Kidney glomerular epithelial cell (primary cell): ENCODE measurements at places on chromosomes 5 and 9.
A peak's percentile ranks its signal among the peaks of the same experiment; 100 is the strongest.

DNA sequence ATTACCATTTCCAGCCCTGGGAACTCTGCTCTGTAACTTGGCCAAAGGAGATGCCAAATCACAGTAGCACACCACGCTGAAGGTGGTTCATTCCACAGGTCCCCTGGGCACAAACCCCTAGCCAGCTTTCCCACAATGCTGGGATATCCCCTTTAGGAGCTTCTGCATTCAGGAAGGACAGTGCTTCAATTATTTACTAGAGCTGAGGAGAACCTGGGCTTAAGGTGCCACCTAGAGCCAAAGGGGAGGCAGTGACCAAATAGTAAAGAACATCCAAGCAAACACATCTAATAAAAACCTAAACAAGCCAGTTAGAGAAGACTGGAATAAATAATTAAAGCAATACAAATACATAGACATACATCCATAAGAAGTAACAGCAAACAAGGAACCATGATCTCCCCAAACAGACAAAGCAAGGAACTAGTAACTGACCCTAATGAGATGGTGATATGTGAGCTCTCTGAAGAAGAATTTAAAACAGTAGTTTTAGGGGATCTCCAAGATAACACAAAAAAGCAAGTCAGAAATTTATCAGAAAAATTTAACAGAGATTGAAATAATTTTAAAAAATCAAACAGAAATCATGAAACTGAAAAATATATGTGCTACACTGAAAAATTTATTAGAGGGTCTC, 14.6 kb downstream of the KIF4B start:
- peak; percentile 23 for DNase-seq

- DNase-seq, result no peak
These were observed 91.7 kb downstream of the EDIL3 start for GRCh38 chr5:84292788-84293653.

- DNase-seq, result no peak
These were observed 5.2 kb downstream of the IL13 start for GRCh38 chr5:132662925-132663770.

DNA sequence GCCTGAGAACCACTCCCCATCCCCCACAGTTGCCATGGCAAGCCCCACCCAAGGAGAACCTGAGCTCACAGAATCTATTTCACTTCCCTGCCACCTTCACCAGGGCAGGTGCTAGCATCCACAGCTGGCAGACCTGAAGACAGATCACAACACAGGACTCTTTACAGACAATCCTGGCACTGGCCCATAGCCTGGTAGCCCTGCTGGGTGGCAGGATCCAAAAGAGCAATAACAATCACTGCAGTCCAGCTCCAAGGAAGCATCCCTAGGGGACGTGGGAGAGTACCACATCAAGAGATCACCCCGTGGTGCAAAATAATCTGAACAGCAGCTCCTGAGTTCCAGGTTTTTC, 463.2 kb upstream of the PIK3R1 start:
- DNase-seq, result no peak

DNA sequence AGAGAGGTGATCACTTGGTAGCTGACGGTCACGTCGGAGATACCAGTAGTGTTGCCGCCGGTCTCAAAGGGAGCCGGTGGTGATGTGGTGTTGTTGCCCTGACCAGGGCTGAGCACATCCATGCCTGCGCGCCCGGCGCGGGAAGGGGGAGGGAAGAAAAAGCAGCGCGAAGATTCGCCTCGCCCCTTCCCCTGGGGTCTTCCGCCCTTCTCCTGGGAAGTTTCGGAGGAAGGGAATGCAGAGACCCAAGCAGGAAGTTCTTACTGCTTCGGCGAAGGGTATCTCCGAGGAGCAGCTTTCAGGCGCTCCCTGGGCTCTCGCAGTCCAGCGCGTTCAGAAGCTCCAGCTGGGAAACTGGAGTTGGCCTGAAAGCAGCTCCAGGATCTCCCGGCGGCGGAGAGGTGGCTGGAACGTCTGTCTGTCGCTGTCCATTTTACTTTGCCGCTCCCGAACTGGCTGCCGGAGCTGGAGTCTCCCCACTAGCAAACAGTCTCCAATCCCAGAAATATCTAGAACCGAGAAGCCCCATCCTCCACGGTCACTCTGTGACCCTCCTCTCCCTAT, 565 bp downstream of the HTR1A start:
- DNase-seq, result no peak

DNA sequence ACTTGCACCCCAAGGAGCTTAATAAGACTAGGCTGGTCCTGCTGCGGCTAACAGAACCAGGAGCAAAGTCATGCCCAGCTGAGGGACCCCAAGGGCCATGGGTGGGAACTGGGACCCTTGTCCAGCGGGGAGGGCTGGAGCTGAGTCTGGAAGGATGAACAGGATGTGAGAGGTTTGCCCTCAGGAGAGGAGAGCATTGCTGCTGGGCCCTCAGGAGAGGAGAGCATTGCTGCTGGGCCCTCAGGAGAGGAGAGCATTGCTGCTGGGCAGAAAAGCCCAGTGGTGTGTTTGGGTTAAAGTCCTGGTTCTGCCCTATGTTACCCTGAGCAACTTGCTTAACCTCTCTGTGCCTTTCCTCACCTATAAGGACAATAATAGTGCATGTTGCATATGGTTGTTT, 125.8 kb downstream of the MACROH2A1 start:
- no peak for DNase-seq

GRCh38 chr5:66138637-66139317, 5.3 kb upstream of the SREK1 start:
- no peak for DNase-seq

DNA sequence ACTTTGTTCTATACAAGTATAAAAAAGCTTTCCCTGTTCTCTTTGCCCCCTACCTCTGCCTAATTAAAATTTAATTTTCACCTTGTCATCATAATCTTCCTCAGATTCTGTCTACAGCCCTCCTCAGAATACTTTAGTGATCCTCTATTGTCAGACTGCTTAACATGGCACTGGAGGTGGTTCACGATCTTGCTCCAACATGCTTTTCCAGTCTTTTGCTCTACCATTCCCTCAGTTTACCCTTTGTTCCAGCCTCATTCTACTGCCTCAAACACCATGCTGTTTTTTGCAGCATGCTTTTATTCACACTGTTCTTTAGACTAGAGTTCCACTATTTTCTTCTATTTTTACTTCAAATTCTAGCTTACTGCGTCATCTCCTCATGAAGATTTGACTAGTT, 10.4 kb downstream of the ALDH1A1 start:
- no peak for DNase-seq

DNA sequence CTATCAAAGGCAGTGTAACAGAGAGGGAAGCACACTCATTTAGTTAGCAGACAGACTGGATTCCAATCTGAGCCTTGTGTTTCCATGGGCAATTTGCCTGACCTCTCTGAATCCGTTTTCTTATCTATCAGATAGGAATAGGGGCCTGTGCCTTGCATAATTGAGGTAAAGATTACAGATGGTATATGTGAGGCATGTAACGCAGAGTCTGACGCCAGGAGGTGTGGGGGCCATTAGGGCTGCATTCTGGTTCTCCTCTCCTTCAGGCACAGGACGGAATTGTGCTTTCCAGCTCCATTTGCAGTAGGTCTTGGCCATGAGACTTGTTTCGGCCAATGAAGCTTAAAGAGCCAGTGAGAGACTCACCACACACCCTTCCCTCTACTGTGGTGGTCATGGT, 97.6 kb downstream of the FRMD3 start:
- DNase-seq, result no peak

- no peak for DNase-seq
These were observed 232.9 kb upstream of the ELL2 start for GRCh38 chr5:96194593-96194992.

GRCh38 chr5:38424148-38425060, 132.0 kb downstream of the LIFR start:
- DNase-seq, result no peak

DNA sequence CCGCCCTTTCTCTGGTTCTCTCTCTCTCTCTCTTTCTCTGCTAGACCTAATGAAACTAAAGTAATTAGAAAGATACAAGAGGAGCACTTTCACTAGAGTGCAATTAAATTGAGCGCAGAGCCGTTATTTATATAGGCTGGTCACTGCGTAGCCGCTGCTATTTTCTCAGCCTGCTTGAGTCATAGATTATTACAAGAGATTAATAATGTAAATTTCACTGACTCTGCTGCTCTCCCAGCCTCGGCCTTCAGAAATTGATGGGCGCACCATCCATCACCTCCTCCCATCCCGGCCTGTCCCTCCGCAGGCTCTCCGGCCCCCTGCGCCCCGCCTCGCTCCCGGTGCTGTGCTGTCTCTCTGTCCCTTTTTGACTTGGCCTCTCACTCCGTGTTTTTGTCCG, 268.0 kb upstream of the MVB12B start:
- DNase-seq, result no peak
